ENCODE measurements at places on chromosomes 3 and 15. TPM values are rescaled to one million over a fixed set of nuclear protein-coding genes. Genes with fewer than 3 reads are reported as not detected.

DNA sequence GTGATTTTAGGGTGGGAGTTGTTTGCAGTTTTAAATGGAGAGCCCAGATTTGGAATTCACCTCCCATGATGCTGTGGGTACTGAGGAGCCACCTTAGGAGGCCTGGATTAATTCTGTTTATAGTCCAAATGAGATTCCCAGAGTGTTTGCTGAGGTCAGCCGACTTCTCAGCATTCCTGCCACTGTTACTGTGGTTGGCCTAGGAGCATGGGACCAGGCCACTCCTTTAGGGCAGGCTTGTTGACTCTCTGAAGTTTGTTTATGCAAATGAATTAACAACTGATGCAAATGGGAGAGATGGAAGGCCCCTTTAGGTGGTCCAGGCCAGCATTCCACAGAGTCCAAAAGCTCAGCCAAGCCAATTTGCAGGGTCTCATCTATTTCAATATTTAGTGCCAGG is 46.1 kb downstream of the CACNA2D3 start:
- no peak for DNase-seq
- H3K4me3 ChIP-seq = no peak overlapping the region
- H3K4me1 ChIP-seq = no peaks in the 10 kb centered on the region
- H3K27ac ChIP-seq = no peak overlapping the region

DNA sequence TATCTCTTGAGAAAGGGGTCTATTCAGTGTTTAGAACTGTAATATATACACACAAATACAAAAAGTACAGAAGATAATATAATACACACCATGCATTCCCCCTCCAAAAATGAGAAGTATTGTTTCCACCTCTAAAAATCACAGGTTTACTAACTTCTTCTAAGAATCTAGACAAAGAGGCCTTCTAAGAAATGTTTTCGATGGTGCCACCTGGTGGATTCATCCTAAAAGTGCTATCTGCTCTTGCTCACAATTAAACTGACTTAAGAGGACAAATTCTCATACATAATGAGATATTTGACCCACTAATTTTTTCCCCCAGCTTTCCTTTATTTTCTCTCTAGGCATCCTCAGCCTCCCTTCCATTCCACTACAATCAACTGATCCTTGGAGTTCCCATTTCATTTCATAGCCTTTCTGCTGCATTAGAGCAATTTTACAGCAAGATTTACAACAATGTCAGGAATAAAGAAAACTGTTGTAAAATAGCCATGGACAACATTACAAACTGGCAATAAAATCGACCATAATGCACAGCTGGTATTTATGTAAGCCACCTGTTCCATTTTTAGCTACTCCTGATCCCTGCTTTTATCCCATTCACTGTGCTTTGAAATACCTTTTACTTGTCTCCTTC is 124.6 kb downstream of the ARRDC4 start:
- H3K36me3 ChIP-seq = peaks cover 5% of the 10 kb centered on the region
- H3K27ac ChIP-seq = no peak overlapping the region
- peaks cover 2% of the 10 kb centered on the region for H3K4me1 ChIP-seq
- H3K27me3 ChIP-seq = no peaks in the 10 kb centered on the region
- H3K4me3 ChIP-seq = no peak overlapping the region

- H3K4me1 ChIP-seq = peaks cover 7% of the 10 kb centered on the region
- peaks cover 32% of the 10 kb centered on the region for H3K27me3 ChIP-seq
- no peak overlapping the region for H3K27ac ChIP-seq
- no peak for DNase-seq
- no peaks in the 10 kb centered on the region for H3K36me3 ChIP-seq
These were observed 28.0 kb upstream of the PLA2G4E start for GRCh38 chr15:42048821-42049200.

The ACTRT3 gene
- 2.5 TPM for total RNA-seq

DNA sequence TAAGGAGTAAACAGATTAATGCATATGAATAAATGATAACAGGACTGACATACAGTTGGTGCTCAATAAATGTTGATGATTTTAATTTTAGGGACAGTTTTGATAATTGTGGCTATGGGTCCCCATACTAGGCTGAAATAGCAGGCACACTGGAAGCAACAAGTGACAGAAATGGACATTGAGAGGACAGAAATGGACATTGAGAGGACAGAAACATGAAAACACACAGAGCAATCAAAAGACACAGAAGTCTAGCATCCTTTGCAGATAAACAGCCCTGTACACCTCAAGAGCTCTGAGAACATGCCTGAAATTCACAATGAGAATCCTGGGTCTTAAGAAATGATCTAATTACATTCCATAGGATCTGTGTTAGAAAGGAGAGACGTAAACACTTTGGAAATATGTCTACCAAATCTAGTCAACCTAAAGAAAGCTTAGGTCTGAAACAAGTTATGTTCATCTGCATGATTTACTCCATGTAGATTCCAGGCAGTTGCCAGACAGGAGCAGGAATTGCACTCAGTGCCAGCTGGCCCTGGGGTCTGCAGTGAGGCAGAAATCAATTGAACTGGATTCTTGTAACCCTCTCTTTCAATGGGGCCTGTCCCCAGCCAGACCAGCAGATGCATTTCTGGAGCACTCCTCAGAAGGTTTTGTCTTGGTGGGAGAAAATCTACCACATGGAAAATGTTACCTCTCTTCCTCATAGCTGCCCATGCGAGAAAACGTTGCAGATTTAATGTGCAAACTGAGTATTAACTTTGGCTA is 60.3 kb downstream of the SYNM start:
- peaks cover 23% of the 10 kb centered on the region for H3K36me3 ChIP-seq
- H3K27me3 ChIP-seq = no peaks in the 10 kb centered on the region
- DNase-seq = peak; percentile 79
- H3K4me1 ChIP-seq = peaks cover 2% of the 10 kb centered on the region
- no peak overlapping the region for H3K27ac ChIP-seq

DNA sequence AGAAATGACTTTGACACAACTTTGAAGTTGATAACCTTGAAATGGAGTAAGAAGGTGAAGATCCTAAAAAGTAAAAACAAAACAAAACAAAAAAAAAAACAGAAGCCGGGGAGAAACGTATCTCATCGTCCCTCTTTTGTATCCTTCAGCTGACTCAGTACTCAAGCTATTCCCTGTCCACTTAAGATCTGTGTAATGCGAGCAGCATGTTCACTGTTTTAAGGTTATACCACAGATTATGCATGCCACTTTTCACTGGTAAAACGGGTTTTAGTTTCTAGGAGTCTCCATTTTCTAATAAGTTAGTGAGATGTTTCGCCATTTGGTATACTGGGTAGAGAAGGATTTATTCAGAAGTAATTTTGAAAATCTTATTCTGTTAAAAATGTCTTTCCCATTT is 324.3 kb downstream of the FEZF2 start:
- no peaks in the 10 kb centered on the region for H3K27me3 ChIP-seq
- H3K36me3 ChIP-seq = no peaks in the 10 kb centered on the region
- no peaks in the 10 kb centered on the region for H3K4me1 ChIP-seq
- H3K27ac ChIP-seq = no peak overlapping the region
- no peak for DNase-seq

- H3K4me1 ChIP-seq = peaks cover 9% of the 10 kb centered on the region
- peaks cover 8% of the 10 kb centered on the region for H3K36me3 ChIP-seq
- no peak overlapping the region for H3K27ac ChIP-seq
- no peak overlapping the region for H3K4me3 ChIP-seq
These were observed 25.2 kb downstream of the NIPA1 start for GRCh38 chr15:22811640-22812039.

- H3K4me1 ChIP-seq = peaks cover 5% of the 10 kb centered on the region
- no peaks in the 10 kb centered on the region for H3K36me3 ChIP-seq
- no peak overlapping the region for H3K4me3 ChIP-seq
- H3K27ac ChIP-seq = no peak overlapping the region
These were observed 176.7 kb downstream of the DIPK2A start for GRCh38 chr3:144148356-144148755.

GRCh38 chr3:102141096-102141927 is 292.0 kb downstream of the NFKBIZ start:
- DNase-seq = no peak
- peaks cover 19% of the 10 kb centered on the region for H3K4me1 ChIP-seq
- no peaks in the 10 kb centered on the region for H3K27me3 ChIP-seq
- no peaks in the 10 kb centered on the region for H3K36me3 ChIP-seq
- H3K4me3 ChIP-seq = no peak overlapping the region
- no peak overlapping the region for H3K27ac ChIP-seq

DNA sequence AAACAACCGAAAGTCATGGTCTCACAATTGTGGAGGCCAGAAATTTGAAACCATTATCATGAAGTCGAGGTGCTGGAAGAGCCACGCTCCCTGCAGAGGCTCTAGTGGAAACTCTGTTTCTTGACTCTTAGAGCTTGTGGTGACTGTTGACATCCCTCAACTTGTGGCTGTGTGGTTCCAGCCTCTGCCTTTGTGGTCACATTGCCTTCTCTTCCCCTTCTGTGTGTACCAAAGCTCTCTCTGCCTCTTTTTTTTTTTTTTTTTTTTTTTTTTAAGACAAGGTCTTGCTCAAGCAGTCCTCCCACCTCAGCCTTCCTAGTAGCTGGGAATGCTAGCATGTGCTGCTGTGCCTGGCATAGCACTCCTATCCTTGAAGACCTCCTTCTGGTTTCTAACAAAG is 48.7 kb upstream of the CRTC3 start:
- H3K36me3 ChIP-seq = peaks cover 67% of the 10 kb centered on the region
- no peak overlapping the region for H3K4me3 ChIP-seq
- no peaks in the 10 kb centered on the region for H3K4me1 ChIP-seq
- peak overlapping the region; percentile 40 for H3K27ac ChIP-seq

GRCh38 chr3:126859415-126860246 is 123.3 kb upstream of the PLXNA1 start:
- DNase-seq = peak; percentile 76
- H3K36me3 ChIP-seq = no peaks in the 10 kb centered on the region
- H3K4me3 ChIP-seq = no peak overlapping the region

The UCN2 gene
- 0.81 TPM for total RNA-seq

- H3K36me3 ChIP-seq = peaks cover 2% of the 10 kb centered on the region
- H3K4me3 ChIP-seq = no peak overlapping the region
- peak overlapping the region; percentile 70 for H3K27ac ChIP-seq
These were observed 65.4 kb downstream of the FOXP1 start for GRCh38 chr3:71518089-71518488.

DNA sequence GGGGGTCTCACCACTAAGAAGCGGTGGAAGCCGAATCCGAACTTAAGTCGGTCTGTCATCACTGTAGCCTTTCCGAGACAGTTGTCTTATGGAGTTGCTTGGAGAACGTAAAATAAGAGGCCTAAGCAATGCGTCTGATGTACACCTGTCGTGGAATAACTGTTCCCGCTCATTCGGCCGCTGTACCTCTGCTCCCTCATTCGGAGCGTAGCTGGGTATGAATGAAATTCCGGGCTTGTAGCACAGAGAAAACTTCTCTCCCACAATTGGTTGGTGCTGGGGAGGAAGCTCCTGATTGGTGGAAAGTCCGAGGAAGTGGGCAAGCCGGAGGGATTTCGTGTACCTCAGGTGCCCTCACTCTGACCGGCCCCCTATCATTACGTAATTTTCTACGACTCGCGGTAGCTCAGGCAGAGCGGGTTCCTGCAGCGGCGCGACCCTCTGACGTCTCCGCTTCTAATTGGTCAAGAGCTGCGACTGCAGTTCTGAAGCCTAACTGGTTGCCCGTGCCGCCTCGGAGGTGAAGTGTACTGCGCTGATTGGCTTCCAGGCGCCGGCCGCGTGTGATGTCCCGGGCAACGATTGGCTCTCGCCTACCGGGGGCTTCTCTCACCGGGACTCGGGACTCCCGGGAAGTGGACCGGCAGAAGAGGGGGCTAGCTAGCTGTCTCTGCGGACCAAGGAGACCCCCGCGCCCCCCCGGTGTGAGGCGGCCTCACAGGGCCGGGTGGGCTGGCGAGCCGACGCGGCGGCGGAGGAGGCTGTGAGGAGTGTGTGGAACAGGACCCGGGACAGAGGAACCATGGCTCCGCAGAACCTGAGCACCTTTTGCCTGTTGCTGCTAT is at the start of gene DNAJB11:
Gene DNAJB11, plus strand, starts transcription at position 625 of the 845 bp plus-strand sequence. Its CDS starts 178 bp downstream, at position 803.
- DNase-seq = peak; percentile 99
- H3K27ac ChIP-seq = peak within 1 kb of the TSS; percentile 89
- peaks cover 15% of the 10 kb centered on the region for H3K36me3 ChIP-seq
- H3K27me3 ChIP-seq = no peaks in the 10 kb centered on the region

The ROPN1 gene
- total RNA-seq = not detected

DNA sequence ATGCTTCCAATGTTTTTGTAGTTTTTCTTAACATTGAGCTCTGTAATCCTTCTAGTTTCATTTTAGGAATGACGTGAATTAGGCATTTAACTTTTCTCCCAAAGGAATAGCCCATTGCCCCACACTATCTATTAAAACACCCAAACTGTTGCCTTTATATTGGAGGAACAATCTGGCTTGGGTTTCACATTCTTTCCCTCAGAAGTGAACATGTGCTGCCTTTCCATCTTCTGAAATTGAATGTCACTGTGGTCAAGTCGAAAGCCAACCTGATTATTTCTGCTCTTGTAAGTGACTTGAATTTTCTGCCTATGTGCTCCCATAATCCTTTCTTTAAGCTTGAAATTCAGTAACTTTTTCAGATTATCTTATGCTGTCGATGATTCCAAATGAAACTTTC is 214.5 kb downstream of the SLC9A9 start:
- no peak overlapping the region for H3K27ac ChIP-seq
- peaks cover 8% of the 10 kb centered on the region for H3K36me3 ChIP-seq
- no peak for DNase-seq
- no peak overlapping the region for H3K4me3 ChIP-seq
